SK-MEL-5 (cell line): ENCODE measurements at places on chromosomes 7 and 10. TPM values are rescaled to one million over a fixed set of nuclear protein-coding genes. Genes with fewer than 3 reads are reported as not detected.

DNA sequence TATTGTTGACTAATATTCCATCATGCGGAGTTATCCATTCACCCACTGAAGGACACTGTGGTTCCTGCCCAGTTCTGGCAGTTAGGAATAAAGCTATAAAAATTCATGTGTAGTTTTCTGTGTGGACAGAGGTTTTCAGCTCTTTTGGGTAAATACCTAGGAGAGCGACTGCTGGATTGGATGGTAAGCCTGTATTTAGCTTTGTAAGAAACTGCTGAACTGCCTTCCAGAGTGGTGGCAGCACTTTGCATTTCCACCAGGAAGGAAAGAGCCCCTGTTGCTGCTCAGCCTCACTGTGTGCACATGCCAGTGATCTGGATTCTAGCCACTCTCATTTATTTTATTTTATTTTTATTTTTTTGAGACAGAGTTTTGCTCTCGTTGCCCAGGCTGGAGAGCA, 14.2 kb downstream of the ZNF775 start:
- no peak for DNase-seq

GRCh38 chr7:72466797-72467196, 54.7 kb upstream of the CALN1 start:
- DNase-seq = no peak

The CYP3A7 gene
- not detected in 2 replicates for total RNA-seq

DNA sequence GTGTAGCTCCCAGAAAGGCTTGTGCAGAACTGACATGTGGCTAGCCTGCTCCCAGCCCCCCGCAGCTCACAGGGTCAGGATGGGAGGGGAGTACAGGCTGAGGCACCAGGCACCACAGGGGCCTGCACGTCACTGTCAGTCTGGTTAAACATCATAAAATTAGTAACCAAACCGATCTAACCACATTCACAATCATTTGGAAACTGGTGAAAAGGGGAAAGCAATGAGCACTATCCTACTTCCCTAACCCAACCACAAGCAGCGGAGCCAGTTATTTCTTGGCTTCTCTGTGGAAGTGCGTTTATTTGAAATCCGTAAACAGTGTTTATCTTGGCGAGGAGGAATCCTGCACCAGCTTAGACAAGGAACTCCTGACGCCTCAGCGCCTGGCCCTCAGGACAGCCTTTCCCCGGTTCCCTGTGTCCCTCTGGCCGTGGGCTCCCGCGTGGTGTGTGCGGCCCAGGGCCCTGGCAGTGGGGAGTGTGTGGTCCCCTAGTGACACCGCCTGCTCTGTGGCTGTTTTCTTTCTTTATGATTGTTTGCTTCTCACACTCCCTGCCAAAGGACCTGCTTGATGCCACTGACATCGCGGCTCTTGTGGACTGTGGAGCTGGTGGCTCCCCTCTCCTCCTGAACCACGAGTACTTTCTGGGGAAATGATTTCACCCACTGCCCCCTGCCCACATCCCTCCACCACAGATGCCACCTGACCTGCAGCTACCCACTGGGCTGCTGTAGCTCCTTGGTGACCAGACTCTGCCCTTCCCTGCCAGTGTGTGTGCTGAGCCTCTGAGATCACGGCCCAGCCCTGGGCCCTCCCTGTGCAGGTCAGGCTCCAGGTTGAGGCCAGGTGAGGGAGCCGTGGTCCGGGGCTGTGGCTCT, 38.0 kb downstream of the INPP5A start:
- no peak for DNase-seq

- DNase-seq = no peak
These were observed 171.7 kb upstream of the PHF14 start for GRCh38 chr7:10802011-10802410.

DNA sequence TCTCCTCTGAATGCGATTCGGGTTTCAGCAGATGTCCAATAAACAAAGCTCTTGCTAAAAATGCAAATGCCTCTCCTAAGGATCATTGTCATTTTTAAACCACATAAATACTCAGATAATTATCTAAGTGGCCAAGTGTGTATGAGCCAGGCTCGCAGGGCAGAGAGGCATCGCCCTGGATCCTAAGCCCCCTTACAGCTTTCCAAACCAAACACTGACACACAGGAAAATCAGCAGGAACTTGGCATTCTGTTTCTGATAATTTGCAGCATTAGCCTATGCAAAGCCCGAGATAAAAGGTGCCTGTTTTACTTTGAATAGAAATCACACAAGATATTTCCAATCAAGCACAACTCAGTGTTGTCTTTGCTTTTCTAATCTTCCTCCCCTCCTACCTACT, 134.4 kb downstream of the ABCA13 start:
- no peak for DNase-seq

The CCDC136 gene
- total RNA-seq = 13.6 and 14.2 TPM in 2 replicates

DNA sequence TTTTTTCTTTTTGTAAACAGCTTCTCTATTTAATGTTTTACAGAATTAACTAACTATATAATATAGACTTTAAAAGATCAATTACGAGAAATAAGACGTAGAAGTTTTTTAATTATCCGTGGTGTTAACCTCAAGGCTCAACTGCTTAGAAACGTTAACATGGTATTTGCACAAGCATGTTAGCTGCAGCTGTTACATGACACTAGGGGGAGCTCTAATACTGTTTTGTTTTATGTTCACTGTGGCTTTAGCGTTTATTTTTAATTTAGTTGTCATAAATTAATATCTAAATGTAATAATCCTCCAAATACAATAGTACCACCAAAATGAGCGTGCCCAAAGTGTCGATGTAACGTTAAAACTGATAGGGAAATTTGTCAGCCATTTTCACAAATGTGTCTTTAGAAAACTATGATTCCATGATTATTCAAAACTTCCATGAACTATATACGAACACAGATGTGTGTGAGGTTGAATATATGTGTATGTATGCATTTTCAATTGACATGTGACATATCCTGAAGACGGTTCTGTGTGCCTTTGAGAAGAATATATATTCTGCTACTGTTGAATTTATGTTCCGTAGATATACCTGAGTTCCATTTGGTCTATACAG, 828.8 kb upstream of the MBL2 start:
- DNase-seq = peak; percentile 44

DNA sequence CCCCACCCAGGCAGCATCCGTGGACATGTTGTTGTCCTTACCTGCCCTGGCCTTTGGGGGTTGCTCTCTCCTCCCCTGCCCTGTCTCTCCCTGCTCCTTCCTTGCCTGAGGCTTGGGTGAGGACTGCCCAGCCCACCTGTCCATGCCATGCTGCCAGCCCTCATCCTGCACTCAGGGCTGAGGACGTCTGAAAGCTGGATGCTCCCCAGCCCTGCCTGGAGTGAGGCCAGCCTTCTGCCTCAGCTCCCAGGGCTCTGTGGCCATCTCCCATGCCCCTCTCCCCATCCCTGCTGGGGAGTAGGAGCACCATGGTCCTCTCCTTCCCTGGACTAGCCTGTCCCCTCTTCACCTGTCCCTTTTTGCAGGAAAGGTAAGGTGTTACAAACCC, 68.4 kb downstream of the RAMP3 start:
- DNase-seq = no peak

DNA sequence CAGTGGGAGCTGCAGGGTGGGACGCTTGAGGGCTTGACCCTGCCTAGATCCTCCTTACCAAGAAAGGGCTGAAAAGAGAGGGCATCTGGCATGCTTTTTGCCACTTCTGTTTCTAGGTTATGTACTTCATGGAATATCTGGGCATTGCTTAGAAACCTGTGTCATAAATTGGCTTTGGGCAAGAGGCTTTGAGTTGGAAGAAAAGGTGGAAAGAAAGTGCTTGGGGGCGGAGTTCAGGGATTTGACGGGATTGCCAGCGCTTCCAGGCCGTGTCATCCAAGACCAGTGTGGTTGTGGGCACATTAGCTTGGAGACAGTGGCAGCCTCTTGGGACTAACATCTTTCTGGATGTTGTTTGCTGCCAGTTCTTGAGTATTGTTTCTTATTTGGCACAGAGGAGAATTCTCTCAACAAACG, 825 bp downstream of the ZNF862 start:
- peak; percentile 46 for DNase-seq

The SLC29A4 gene
- total RNA-seq = 8.8 and 9.4 TPM in 2 replicates

DNA sequence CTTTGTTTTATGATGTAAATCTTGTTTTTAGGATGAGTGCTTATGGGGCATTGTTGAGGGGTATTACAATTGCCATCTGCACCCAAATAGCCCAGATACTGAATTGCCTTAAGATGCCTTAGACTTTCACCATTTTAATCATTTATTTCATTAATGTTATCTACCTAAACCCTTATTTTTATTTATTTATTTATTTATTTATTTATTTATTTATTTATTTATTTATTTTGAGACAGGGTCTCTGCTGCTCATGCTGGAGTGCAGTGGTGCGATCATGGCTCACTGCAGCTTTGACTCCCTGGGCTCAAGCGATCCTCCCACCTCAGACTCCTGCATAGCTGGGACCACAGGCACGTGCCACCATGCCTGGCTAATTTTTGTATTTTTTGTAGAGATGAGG, 560.2 kb downstream of the SUGCT start:
- DNase-seq = no peak

The UBE2H gene
- 37.4 and 40.5 TPM in 2 replicates for total RNA-seq

DNA sequence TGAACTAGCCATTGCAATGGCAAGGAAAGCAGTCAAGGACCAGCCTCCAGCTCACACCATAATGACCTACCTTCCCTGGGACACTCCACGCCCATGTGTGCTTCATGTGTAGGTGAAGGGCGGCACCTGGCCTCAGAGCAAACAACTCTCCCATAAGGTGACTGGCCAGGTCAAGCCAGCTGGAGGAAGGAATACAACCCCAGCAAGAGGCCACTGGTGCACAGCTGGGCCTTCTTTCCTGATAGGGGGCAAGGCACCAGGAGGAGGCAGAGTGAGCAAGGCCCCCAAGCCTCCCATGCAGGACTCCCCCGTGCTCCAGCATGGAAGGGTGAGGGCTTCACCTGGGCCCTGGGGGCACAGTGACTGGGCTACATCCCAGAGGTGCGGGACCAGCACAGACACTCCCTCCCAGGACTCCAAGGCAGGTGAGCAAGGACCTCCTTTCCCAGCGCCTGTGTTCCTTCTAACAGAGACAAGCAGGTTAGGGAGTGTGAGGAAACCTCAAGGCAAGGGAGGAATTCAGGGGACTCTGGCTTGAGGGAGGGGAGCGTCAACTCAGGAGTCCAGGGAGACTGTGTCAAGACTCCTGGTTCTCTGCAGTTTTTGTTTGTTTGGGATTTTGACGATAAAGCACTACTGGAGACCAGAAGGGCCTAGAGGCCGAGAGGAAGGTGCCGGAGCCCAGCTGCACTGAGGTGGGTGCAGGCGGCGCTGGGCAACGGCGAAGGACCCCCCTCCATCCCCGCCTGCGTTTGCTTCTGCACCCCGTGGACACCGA, 1.7 kb downstream of the PTPRN2 start:
- DNase-seq = no peak

The FAM25A gene
- total RNA-seq = not detected in 2 replicates

- DNase-seq = no peak
These were observed 18.8 kb downstream of the CHAT start for GRCh38 chr10:49632406-49633317.

The TRIP6 gene
- total RNA-seq = 107 and 109 TPM in 2 replicates

- DNase-seq = no peak
These were observed 94.6 kb downstream of the CUX1 start for GRCh38 chr7:101911800-101912715.

DNA sequence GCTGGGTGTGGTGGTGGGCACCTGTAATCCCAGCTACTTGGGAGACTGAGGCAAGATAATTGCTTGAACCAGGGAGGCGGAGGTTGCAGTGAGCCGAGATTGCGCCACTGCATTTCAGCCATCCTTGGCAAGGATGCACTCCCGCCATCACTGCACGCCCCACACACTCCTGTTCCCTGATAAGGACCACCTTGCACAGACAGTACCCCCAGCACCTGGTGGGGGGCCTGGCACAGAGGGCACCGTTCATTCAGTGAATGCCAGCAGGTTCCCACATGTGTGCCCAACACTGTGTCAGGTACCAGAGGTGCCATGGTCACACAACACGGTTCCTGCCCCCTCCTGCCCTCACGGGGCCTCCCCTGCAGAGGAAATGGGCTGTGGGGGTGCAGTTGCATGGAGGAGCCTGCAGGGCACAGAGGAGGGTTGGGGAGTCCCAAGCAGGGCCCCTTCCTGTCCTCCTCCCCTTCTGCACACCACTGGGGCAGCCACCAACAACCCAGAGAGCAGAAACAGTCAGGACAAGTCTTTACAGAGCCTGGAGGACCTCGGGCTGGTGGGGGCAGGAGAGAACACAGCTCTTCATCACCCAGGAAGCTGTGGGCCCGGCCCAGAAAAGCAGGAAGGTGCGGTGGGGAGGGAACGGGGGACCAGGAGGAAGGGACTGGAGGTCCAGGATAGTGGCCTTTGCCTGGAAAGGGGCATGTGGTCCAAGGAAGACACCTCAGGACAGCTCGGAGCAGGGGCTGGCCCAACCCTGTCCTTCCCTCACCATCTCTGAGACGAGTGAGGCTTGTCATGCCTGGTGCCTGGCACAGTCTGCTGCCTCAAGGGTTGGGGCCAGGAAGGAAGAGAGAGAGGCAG, 7.1 kb downstream of the CRYGN start:
- no peak for DNase-seq

GRCh38 chr7:14430926-14431325, 441.5 kb upstream of the ETV1 start:
- no peak for DNase-seq

DNA sequence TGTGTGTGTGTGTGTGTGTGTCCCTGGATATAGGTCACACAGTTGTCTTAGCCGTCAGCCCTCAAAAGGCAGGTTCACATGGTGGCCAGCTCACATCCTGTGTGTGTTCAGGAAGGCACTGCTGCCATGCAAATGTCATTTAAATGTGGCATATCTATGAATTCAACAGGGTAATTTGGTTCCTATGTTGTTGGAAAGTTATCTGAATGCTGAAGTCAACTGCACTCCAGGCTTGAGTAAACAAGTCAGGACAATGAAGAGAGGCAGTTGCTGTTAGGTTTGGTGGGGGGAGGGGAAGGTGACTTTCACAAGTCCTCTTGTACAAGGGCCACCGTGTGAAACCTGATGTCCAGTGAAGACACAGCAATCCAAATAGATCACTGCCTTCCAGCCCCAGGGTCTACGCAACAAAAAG, 61.1 kb downstream of the PTPRE start:
- DNase-seq = no peak

- DNase-seq = no peak
These were observed 19.5 kb upstream of the CSTF2T start for GRCh38 chr10:51718804-51719291.

- DNase-seq = no peak
These were observed 7.5 kb downstream of the HOXA1 start for GRCh38 chr7:27088002-27088922.

- DNase-seq = no peak
These were observed 24.7 kb downstream of the MKRN1 start for GRCh38 chr7:140454657-140455015.

DNA sequence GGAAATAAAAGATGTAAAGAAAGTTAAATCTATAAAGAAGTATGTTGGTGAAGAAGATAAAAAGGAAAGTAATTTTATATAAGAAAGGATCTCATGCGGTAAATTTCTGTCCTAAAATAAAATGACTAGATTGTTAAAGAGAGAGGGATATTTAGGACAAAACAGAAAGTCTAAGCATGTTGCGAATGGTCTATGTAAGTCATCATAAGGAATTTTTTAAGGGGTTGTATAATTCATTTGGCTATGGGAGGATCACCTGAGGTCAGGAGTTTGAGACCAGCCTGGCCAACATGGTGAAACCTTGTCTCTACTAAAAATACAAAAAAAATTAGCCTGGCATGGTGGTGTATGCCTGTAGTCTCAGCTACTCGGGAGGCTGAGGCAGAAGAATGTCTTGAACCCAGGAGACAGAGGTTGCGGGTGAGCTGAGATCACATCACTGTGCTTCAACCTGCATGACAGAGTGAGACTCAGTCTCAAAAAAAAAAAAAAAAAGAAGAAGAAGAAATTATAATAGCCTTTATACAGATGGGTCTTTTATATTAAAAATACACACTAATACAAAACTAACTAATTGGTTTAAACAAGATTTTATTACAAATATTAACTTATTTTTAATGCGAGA, 294.3 kb downstream of the MAGI2 start:
- no peak for DNase-seq

The OR6B1 gene
- not detected in 2 replicates for total RNA-seq
